ENCODE measurements at places on chromosomes 3 and 15.

- DNase-seq, result no peak
These were observed 325.0 kb downstream of the CGGBP1 start for GRCh38 chr3:87733671-87734367.

DNA sequence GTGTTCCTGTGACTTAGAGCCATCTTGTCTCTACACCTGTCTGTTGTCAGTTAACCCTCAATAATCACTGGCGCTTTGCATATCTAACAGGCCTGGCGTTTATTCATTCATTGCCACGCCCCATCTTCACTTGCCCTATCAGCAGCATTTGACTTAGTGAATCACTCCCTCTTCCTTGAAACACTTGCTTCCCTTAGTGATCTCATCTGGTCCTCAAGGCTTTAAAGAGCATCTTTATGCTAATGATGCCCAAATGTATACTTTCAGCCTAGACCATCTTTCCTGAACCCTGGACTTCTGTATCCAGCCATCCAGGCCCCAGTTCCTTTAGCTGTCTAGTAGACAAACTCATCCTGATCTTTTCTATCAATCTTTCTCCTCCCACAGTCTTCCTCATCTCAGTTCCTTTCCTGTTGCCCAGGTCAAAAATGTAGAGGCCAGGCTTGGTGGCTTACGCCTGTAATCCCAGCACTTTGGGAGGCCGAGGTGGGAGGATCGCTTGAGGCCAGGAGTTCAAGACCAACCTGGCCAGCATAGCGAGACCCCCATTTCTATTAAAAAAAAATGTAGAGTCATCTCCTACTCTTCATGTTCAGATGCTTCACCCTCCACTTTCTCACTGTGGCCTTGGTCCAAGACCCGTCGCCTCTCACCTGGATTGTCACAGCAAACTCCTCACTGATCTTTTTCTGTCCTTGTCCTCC, 1.4 kb upstream of the IGDCC4 start:
- no peak for DNase-seq

DNA sequence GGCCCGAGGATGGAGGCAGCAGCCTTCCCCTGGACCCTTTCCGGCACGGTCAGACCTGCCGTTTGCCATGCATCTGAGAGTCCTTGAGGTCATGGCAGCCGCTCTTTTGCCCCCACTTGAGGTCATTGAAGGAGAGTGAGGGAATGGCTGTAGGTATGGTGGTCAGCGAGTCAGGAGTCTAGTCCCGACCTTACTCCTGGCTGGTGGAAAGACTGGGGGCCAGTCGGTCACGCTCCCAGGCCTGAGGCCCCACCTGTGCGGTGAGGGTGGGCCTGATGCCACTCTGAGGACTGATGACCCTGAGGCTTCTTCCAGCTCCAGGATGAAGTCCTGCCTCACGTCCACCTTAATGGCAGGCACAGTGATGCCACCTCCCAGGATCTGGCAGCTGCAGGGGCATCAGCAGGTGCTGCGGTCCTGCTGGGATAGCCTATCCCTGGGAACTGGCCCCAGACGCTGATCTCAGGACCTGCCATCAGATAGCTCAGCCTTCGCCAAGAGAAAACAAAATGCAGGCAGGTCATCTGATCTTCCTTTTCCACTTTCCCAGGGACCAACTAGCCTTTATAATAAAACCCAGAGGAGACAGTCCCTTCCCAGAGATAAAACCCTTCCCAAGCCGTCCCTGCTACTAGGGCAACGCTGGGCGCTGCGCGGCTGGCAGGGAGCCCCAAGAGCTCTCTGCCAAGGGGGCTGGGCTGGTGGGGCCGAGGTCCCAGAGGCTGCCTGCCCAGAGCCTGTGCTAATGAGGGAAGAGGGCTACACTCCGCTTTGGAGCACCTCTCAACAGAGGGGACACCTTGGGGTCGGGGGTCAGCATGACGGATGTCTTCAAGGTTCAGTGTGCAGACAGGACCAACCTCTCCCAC, 42.2 kb downstream of the TM2D3 start:
- DNase-seq, result no peak

GRCh38 chr3:52185837-52186236, 12.1 kb upstream of the ALAS1 start:
- DNase-seq, result no peak

- no peak for DNase-seq
These were observed 22.8 kb upstream of the P2RY1 start for GRCh38 chr3:152811974-152812760.

DNA sequence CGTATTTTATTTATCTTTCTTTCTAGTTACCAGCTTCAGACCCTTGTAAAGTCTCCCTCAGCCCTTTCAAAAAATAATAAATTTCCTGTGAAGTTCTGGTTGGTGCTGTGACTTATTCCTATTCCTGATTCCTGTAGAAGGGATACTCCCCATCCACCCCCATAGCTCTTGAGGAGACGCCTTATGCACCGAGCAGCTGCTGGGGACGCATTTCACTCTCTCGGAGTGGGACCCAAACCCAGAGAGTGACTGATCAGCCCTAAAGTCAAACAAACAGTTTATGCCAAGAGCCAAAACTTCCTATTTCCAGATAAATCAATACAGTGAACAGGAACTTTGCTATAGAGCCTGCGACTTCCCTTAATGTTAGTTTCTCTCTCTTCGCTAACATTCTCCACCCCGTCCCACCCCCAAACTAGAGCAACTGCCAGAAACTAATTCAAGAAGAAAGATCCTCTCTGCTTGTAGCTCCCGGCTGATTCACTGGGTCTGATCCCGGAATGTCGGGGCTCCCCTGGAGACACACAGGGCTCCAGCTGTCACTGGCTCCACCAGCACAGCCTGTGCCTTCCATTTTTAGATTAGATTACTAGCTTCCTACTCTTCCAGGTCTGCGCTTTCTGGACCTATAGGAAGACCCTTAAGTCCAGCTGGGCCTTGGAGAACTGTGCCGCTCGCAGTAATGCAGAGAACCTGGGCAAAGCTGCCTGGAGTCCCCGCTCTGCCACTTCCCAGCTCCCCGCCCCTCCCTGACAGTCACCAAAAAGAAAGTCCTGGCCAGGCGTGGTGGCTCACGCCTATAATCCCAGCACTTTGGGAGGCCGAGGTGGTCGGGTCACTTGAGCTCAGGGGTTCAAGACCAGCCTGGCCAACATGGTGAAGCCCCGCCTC, 45.2 kb downstream of the KLHL25 start:
- peak; percentile 67 for DNase-seq

DNA sequence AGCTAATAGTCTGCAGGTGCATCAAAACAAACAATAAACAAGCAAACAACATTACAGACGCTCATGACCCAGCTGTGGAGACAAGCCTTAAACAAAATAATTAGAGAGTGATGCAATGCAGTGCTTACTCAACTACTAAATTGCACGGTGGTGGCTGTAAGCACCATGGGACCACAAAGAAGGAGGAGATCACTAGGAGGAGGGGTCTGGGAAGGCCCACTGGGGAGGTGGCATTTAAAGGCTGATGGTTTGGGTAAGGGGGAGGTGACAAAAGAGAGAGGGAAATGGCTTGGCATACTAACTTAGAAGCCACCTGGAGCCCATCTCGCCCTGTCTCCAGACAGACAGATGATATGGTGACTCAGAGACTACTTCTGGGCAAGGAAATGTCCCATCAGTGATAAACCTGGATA, 516.7 kb downstream of the FOXP1 start:
- DNase-seq, result peak; percentile 51

DNA sequence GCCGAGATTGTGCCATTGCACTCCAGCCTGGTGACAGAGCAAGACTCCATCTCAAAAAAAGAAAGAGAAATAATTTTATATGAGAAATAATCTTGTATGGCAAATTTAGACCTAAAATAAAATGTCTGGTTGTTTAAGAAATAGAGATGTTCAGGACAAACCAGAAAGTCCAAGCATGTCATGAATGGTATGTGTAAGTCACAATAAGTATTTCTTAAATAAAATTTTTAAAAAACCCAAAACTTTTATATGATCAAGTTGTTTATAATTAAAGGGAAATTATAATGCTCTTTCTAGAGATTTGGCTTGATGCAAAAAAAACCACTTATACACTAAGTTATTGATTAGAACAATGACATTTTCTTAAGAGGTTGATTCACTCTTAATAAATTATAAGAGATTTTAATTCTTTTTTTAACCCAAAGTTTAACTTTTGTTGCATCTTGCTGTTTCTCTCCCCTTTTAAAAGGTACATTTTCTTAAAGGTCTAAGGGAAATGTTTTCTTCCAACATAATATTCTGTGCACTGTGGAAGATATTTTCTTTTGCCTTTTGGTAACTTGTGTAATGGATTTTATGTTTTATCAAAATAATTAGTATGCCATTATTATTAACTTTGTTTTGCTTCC, 105.7 kb downstream of the RTP4 start:
- DNase-seq, result no peak

DNA sequence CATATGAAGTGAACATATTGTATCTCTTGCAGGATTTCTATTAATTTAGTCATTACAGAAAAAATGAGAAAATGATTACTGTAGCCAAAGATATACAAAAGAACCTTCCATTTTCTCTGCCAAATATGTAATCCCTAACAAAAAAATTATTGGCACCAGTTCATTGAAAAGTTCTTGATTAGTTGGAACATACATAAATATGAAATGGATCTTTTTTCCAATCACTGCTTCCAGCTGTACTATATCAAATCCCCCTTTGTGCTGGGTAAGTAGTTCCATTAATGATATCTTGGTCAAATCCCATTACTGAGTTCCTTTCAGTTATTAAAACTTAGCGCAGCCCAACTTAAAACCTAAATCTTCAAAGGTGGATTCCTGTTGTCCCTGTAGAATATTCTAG, 263.8 kb downstream of the SLC9A9 start:
- no peak for DNase-seq

DNA sequence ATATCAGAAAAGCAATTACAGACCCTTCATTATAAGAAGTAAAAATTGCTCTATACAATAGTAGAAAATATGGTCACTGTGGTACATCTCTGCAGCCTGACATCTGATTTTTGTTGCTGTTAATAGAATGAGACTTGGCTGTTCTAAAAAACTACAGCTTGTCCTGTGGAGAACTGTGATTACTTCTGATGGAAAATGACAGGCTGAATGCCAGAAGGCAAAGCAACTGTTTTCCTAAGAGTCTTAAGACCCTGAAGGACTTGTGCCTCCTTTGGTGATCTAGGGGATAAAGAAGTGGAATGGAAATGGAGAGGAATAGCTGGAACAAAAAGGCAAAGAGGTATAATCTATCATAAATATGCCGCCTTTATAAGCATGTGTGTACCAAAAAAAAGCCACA, 314.8 kb downstream of the BCHE start:
- DNase-seq, result no peak

DNA sequence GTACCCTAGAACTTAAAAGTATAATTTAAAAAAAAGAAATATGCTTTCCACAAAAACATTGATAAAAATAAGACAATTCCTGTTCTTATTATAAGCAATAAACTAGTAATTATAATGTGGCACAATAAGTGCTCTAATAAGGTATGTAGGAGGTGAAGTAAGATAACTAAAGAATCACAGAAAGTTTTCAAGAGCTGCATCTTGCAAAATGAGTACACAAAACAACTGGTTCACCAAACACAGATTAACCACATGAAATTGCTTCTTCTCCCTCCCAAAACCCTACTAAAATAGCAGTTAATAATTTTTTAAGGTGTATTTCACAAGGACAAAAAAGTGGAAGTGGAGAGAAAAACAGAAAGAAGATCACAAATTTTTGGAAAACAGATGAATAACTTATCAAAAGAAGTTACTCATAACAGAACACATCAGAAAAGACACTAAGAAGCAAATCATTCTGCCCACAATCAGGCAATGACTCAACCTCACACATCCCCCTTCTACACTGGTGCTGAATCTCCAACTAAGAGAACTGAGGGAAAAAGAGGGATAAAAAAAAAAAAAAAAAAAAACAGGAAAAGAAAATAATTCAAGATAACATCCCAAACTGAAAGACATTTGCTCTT, 64.2 kb downstream of the TBC1D5 start:
- peak; percentile 31 for DNase-seq

DNA sequence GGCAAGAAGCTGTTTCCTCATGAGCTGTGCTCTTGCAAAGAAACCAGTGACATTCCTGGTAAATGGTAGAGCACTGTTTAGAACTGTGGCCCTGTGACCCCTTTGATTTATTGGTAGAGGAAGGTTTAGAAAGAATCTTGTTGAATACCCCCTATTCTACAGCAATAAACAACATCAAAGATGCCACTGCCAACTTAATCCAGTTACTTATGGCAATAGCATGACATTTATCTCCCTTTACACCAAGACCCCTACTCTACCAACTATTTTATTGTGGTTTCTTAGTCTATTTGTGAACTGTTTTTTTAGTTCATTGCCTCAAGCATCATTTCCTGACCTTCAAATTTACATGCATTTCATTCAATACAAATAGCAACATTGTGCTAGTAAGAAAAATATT, 288.6 kb downstream of the EPHA3 start:
- DNase-seq, result no peak

- DNase-seq, result no peak
These were observed 46.0 kb upstream of the GLCE start for GRCh38 chr15:69114331-69114928.

GRCh38 chr3:160245261-160245800, 20.1 kb downstream of the C3orf80 start:
- no peak for DNase-seq

GRCh38 chr3:138049157-138049919, 39.4 kb downstream of the CLDN18 start:
- peak; percentile 33 for DNase-seq

GRCh38 chr15:90191794-90192509, 9.2 kb upstream of the SEMA4B start:
- no peak for DNase-seq

DNA sequence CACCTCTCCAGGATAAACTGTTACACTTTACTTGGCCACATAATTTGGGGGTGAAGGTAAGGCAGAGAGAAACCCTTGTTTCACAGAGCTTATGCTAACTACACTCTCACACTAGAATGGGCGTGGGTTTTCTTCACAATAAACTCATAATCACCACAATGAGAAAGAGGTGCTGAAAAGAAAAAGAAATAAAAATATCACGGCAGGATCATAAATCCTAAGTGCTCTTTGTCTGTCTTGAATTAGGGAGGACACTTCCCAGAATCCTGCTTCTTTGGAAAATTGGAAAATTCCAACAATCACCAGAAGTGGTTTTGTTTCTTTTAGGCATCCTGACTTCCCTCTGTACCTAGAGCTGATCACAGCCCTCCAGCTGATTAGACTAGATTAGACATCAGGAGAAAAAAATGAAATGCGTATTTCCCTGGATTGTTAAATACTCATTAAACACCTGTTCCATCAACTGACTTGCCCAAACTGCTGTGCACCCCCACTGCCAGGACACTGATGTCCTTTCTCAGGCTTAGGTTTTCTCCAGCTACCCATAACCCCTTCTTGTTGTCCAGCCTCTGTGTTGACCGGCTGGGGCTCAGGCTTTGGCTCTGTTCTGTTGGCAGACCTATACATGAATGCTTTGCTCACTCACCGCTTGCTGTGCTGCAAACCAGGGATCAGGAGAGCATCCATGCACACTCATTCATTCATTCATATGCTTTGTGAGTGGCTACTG, 41.6 kb upstream of the ACKR4 start:
- no peak for DNase-seq

- no peak for DNase-seq
These were observed 212.5 kb upstream of the UBE2E1 start for GRCh38 chr3:23592961-23593931.

DNA sequence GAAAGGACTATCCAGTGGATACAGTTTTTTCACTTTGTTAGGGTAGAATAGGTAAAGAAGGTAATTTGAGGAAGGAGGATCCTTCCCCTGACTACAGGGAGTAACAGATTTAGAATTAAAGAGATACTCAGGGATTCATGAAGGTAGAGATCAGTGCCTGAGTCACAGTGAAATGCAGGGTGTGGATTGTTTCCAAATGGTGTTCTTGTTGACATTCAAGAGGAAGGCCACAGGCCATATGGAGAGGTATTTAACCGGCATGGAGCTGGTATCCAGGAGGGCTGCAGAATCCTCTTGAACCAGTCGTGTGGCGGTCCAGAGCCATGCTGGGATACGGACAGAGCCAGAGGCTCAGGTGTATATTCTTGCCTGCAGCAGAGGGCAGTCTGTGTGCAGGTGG, 28.2 kb downstream of the GYG1 start:
- DNase-seq, result no peak
